ENCODE measurements at places on chromosomes 5 and 9.

DNA sequence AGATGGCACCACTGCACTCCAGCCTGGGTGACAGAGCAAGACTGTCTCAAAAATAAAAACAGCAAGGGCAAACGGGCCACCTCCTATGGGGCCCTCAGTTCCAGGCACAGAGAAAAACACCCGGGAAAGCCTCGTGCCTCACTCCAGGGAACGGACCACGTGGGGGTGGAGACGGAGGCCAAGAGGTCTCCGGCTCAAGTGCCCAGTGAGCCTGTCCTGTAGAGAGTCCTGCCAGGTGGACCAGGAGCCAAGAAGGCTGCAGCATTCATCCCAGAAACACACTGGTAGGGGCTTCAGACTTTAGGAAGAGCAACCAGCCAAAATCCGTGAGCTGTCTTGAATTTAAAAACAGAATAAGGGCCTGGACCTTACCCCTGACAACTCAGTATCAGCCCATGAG is 63.8 kb downstream of the C5orf15 start:
- DNase-seq, result no peak

GRCh38 chr9:71774920-71775319 is 6.6 kb upstream of the CEMIP2 start:
- DNase-seq, result no peak

- no peak for DNase-seq
Measured at GRCh38 chr9:82538634-82539033, 524.3 kb downstream of the RASEF start.

GRCh38 chr5:8949908-8950307 is 596.0 kb downstream of the SEMA5A start:
- DNase-seq, result no peak

GRCh38 chr9:129225815-129226214 is 47.8 kb upstream of the IER5L start:
- DNase-seq, result no peak

DNA sequence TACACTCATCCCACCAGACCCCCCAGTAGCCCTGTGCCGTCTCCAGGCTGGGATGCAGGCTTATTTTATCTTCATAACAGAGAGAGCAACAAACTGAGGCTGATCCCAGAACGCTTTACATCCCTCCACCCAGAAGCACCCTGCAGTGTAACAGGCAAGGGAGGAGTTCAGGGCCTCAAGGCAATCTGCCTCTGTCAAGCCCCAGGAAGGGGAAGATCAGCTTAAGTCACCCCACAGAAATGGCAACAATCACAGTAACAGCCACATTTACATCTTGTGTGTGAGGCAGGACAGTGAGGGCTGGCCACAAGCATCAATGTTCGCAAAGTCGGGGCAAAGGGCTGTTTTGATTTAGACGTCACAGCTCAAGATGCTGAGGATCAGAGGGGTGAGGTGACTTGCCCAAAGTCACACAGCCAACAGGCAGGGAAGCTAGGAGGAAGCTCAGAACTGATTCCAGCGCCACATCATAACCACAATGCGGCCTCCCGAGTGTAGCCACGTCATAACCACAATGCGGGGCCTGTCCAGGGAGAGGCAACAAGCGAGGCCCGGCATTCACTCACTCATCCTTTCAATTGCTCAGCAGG is 14.4 kb downstream of the STK10 start:
- no peak for DNase-seq

DNA sequence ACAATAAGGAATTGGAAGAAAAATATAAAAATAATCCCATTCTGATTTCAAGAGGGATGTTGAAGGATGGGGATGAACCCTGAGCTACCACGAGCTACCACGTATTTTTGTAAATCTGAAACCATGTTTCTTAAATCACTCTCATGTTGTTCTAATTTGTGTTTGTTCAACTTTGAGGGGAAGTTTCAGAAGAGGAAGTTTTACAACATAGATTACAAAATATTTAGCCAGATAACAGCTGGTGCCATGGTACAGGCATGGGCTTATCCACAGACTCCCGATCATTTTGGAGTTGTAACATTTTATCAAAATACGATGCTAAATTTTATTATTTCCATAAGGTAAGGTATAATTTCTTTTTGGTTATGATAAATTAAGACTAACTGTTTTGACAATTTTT is 15.2 kb downstream of the CCDC125 start:
- DNase-seq, result no peak

GRCh38 chr5:28603869-28604268 is 1565.5 kb upstream of the CDH9 start:
- DNase-seq, result no peak

- DNase-seq, result no peak
Measured at GRCh38 chr5:53067641-53068040, 41.9 kb downstream of the MOCS2 start.

DNA sequence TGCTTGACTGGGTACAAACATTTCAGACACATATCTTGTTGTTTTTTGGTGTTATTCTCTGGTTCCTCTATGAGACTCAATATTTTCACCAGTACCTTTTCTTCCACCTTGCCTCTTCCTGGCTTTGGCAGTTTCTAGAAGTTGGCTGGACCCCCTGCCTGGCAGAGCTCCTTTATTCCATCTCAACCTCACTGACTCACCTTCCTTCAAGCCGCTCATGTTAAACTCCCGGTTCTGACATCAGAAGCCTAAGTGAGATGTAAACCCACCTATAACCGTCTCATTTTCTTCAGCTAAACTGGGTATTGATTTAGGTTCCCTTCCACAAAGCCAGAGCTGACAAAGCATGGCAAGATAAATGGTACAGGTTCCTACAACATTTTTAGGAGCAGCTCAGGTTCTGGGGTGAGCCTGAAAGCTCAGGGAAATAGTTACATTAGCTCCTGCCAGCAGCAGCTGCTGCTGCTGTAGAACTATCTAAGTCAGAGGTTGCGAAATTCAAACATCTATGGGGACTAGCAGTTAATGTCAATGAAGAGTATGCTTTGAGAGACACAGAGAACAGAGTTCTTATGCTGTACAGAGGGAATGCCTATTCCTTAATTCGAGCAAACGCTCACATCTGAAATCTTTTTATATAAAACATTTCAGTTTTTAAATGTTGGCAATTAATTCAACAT is 197.1 kb upstream of the NR3C1 start:
- no peak for DNase-seq

GRCh38 chr5:139979518-139979917 is 63.6 kb downstream of the NRG2 start:
- DNase-seq, result no peak

GRCh38 chr9:28688172-28688571 is 1114.9 kb upstream of the C9orf72 start:
- DNase-seq, result no peak

DNA sequence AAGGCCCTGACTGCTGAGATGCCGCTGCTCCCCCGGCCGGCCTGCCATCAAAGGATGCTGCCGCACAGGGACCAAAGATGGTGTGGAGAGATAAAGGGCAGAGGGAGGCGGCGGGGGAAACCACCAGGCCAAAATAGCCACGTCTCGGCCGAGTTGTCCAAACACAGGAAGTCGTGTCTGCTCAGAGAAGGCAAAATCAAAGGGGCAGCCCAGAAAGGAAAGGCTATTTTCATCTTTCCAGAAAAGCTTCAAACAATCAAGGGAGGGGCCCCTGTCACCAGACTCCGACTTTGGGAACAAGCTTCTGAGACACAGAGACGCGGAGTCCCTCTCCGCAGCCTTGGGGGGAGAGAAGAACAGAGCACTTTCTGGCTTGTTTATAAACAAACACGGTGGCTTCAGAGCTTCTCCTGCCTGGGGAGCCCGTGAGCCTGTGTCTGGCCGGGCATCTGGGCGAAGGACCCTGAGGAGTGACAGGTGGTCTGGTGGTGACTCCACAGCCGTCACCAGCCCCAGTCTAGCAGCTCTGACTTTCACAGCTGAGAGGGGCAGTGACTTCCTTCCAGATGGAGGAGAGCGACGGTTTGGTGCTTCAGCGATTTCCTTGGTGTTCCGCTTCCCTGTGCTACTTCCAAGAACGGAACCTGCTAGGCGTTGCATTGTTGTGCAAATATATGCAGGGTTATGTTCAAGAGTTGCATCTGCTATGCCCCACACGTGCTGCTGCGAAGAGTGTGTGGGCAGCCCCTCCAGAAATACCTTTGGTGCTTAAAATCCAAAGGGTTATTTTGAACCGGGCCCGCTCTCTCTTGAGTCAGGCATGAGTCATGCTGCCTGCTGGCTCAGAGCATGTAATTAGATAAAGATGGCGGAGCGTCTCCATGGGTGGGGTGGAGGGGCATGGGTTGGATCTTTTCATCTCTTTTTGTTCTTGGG is 24.0 kb downstream of the ADAMTSL2 start:
- peak; percentile 46 for DNase-seq

DNA sequence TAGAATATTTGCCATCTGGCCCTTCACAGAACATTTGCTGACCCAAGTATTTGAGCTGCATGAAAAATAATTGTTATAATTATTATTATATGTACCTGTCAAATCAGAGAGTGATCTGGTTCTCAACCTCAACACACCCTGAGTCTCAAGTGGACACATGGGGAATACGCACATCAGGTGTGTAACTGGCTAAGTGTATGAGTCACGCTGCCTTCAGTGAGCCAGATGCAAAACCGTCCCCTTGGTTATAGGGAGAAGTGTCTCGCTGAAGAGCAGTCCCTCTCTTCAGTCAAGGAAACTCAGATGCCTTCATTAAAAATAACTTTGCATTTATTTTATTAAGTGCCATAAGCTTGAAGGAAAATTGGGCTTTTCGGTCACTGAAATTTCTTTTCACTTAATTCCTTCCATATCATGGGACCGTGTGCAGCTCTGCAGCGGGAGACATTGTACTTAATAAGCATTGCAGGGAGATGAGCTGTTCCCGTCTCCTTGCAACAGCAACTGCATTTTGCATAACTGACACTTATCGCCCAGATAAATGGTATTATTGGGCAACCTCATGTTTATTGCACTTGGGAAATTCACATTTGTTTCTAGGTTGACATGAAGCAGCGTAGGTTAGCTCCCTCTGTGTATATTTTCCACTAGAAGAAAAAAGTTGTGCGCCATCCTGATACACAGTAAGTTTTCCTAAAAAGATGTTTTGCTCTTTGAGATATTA is 512.3 kb upstream of the DAP start:
- DNase-seq, result no peak

- no peak for DNase-seq
Measured at GRCh38 chr5:39131210-39132127, 57.3 kb upstream of the RICTOR start.
